ENCODE measurements at places on chromosomes 3 and 15.

- no peak for DNase-seq
These were observed 1.8 kb upstream of the LARP6 start for GRCh38 chr15:70855764-70856163.

DNA sequence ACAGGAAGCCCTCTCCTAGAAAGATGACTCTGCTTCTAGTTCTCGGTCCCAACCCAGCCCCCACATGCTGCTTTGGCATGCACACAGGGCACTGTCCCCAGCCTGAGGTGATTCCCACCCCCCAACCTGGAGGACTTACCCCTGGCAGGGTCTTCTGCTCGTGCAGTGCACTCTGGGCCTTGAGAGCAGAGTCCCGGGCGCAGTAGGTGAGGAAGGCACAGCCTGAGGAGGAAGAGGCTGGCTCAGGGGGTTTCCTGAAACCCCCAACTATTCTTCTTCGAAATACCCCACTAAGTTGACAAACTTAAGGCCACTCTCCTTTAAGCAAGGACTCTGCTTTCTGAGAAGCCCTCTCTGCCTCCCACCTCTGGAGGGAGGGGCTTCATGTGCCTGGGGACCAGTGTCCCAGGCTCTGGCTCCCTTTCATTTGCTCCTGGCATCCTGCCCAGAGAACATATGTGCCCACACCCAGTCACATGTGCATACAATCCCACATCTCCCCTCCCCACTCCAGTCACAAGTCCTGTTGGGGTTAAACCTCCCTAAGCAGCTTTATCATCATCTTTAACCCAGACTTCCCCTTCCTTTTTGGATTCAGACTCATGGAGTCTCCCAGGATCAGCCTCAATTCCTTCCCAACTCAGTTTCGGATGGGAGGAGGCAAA, 4.1 kb downstream of the CELF6 start:
- DNase-seq, result no peak

DNA sequence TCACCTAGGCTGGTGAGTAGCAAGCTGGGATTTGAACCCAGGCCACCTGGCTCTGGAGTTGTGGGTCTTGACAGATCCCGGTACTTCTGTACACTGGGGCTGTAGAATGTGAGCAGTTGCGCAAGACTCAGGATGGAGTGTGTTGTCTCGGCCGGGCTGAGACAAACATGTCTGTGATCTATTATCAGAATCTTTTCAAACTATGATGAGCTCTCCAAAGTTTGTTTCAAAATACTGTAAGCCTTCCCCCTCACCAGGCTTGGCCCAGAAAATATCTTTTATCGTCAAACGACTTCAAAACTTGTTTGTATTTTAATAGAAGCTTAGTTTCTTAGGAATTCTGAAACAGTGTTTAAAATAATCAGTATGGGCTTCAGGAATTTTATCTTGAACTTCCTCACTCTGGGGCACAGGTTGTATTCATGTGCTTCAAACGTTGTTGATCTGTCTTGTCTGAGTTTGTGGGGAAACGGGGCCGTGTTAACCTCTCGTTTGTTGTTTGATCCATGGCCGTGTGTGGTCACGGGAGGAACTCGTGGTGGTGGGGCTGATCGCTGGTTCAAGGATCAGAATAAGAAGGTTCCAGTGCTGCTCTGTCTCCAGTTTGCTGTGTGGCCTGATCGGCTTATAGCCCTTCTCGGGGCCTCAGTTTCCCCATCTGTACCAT, 40.3 kb upstream of the TFRC start:
- DNase-seq, result no peak

- no peak for DNase-seq
These were observed 37.1 kb upstream of the ST3GAL6 start for GRCh38 chr3:98726084-98726483.

DNA sequence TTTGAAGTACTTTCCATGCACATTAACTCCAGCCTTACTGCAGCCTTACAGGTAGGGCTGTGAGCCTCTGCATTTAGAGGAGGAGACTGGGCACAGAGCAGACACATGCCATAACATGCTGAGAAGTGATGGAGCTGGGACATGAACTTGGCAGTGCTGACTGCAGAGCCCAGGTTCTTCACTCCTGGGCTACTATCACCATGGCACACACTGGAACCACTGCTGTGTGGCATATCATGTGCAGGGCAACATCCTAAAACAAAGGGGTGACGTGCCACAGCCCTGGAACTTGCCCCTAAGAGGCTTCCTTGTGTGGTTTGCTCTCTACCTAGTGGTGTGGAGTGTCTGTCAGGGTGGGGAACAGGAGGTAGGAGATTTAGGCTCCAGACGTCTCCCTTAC, 25.4 kb downstream of the EHD4 start:
- no peak for DNase-seq

DNA sequence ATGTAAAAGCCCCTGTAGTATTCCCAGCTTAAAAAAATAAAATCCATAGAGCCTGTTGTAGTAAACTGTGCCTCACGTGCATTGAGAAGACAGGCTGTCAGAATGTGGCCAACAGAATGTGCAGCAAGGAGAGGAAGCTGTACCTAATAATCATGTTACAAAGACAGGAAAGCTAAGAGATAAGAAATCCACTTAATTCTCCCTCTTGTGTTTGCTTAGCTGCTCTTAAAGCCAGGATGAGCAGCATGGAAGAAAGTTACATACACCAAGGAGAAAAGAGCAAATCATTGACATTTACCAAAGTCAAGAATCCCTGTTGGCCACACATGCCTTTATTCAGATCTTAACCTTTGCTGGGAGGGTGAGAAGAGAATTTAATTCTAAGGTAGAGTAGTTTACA, 85.9 kb downstream of the TNIK start:
- DNase-seq, result no peak

DNA sequence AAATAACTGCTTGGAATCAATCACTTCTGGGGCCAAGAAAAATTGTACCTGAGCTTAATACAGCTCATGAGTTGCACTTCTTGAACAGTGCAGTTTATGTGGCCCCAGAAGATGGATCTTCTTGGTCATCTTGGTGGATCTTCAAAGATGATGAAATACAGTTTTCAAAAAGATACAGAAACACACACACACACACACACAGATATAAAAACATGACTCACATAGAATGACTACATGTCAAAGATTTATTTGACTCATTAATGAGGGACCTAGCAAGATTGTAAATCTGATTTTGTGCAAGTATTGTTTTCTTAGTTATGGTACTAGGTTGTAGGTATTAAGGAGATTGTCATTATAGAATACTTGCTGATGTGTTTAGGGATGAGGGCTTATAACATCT, 32.6 kb downstream of the PDCD6IP start:
- no peak for DNase-seq

- no peak for DNase-seq
These were observed 26.2 kb downstream of the UBE2Q2 start for GRCh38 chr15:75869446-75869845.

- DNase-seq, result no peak
These were observed 278.6 kb downstream of the NLGN1 start for GRCh38 chr3:173676094-173676493.

DNA sequence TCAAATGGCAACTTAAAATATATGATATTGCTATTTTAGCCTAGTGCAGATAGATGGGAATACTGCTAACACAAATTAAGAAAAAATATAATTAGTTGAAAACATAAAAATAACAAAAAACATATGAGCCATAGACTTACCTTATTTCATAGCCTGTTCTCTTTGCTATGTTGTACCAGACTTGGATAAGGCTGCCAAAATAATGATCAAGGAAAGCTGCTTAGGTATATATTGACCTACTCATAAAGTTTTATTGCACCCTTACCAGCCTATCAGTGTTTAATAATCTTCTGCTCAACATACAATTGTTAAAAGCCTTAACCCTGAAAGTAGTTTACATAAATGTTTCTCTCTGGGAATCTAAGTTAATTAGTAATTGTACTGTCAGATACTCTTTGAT, at the start of gene SI:
TSS of gene SI (minus strand) at position 204 of the 400 bp plus-strand sequence. CDS start 2,484 bp downstream, outside the sequence.
- DNase-seq, result no peak

DNA sequence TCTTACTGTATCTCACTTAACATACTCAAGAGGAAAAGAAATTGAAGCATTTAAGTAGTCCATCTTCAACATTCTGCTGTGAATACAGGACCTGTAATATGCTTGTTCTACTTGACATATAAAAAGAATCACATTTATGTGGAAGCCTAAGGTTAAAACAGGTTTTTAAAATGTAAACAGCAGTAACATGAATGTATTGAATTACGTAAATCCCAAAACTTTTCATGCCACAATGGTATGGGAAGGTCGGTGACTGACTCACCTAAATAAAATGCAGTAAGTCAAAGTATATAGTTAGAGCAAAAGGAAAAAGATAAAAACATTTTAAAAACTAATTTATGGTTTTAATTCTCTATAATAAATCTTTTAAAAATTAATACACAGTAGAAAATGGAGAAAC, 115.7 kb upstream of the TJP1 start:
- no peak for DNase-seq

DNA sequence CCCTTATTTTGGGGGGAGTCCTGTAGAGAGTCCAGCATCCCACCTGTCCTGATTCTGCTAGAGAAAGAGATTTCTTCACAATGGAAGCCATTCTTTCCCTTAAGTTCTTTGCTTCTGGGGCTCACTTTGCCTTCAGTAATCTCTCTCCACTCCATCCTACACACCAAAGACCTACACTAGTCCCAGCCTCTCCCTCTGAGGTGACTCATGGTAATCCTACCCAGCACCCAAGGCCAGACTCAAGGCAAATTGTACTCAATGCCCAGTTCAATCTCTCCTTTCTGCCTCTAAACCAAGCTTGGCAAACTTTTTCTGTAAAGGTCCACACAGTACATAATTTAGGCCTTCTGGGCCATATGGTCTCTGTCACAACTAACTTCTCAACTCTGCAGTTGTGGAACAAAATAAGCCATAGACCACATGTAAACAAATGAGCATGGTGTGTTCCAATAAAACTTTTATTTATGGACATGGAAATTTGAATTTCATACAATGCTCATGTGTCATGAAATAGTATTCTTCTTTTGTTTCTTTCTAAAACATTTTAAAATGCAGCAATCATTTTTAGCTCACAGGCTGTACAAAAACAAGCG, 72.5 kb downstream of the MRPL46 start:
- DNase-seq, result no peak

- DNase-seq, result no peak
These were observed 297.1 kb downstream of the UACA start for GRCh38 chr15:70466305-70466704.

- no peak for DNase-seq
These were observed 243.2 kb downstream of the NEK10 start for GRCh38 chr3:27125821-27126501.

DNA sequence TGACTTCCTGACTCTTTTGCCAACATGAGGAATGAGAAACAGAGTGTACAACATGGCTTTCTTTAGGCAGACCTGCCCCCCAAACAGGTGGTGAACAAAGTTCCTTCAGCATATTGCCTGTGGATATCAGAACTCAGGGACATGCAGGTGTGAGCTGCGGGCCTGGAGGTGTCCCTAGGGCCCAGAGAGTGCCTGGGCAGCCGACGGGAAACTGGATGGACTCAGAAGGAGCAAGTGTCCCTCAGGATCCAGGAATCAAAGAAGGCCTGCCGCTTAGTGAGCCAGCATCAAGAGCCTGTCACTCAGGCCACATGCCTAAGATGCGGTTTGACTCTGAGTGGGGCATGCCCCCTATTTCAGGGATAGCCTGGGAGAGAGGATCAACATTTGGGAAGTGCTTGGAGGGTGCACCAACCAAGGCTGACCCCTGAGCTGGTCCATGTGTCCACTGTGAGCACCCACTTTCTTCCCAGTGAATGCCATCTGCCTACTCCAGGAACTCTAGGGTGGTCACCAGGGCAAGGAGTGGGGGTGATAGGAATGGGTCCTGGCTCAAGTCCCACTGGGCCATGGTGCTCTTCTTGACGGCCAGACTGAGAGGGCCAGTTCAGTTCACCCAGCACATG, 16.1 kb upstream of the POLR2M start:
- no peak for DNase-seq

Data from stimulated activated CD8-positive, alpha-beta memory T cell treated with anti-CD3 and anti-CD28 coated beads, Interleukin-7, amount 100 ng/mL, for 1 hour (primary cell).